NCI-H1417 (cell line): ENCODE measurements at places on chromosomes 11 and 22.
A peak's percentile ranks its signal among the peaks of the same experiment; 100 is the strongest.

DNA sequence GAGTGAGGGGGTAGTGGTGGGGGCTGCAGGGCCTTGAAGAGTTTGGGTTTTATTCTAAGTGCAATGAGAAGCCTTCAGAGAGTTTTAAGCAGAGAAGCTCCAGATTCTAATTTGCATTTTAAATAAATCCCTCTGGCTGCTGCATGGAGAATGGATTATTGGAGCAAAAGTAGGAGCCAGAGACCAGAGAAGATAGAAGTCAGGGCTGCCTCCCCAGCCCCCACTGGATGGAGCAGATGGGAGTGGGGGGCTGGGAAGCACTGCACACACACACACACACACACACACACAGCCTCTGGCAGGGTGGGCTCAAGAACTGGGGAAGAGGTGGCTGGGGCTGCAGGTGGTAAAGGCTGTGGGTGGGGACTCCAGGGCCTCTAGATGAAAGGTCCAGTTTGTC is 75.6 kb downstream of the TSPAN18 start:
- DNase-seq = no peak

GRCh38 chr11:23924226-23924625 is 572.6 kb upstream of the LUZP2 start:
- no peak for DNase-seq

DNA sequence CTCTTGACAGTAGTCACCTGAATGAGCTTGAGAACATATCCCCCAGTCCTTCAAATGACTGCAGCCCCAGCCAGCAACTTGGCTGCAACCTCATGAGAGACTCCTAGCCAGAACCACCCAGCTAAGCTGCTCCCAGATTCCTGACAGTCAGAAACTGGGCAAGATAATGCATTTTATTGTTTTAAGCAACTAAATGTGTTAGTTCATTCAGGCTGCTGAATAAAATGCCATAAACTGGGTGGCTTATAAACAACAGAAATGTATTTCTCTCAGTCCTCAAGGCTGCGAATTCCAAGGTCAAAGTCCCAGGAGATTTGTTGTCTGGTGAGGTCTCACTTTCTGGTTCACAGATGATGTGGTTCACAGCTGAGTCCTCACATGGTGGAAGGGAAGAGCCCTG is 5.8 kb upstream of the PAMR1 start:
- DNase-seq = no peak

DNA sequence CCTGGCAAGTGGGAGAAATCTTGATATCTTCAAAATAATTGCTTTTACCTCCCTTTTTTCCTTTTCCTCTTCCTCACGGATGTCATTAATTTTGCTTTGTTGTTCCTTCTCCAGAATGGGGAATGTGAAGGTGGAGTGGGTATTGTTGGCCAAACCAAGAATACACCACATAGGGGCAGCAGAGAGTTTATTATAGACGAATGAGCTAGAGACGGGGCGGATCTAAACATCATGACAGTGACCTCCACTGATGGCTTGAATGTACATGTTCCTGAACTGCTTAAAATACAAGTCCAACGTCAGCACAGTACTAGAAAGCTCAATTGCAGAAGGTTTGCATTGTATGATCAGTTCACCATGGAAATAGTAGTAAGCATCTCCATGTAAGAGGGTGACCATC is 122.3 kb upstream of the SNX19 start:
- no peak for DNase-seq

- no peak for DNase-seq
These were observed 119.1 kb downstream of the TBC1D22A start for GRCh38 chr22:46881373-46882118.

DNA sequence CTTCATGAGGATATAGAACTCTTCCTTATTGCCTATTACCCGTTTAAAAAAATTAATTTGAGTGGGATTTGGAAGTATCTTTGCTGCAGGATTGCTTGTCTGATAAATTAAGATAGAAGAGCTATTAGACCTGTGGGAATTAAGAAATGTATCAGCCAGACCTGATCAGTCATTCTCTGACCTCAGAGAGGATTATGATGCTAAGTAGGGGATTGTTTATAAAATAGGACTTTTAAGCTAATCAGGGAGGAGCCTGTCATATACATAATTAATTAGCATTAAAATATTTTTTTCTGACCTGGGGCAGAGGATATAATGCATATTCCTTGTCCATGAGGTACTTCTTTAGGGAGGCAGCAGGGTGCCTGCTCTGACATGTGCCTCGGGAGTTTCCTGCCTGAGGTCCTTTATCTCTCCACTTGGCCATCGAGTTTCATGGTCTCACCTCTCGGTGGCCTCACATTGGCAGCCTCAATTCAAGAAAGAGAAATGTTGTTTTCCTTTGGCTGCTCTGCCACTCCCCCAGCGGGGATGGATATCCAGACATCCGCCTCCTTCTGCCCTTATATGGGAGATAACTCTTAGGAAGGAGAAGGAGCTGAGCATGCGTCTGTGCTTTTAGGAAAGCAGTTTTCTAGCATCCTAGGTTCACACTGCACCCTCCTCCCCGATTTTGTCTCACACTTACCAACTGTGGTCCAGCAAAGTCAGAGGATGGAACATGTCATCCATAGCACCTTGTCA is 41.1 kb downstream of the DIXDC1 start:
- DNase-seq = peak; percentile 42

- DNase-seq = no peak
These were observed 21.1 kb upstream of the TMPRSS13 start for GRCh38 chr11:117950301-117950700.

GRCh38 chr11:113248702-113249490 is 65.5 kb upstream of the TTC12 start:
- DNase-seq = no peak

GRCh38 chr22:32444068-32444467 is 20.2 kb downstream of the BPIFC start:
- DNase-seq = peak; percentile 23

DNA sequence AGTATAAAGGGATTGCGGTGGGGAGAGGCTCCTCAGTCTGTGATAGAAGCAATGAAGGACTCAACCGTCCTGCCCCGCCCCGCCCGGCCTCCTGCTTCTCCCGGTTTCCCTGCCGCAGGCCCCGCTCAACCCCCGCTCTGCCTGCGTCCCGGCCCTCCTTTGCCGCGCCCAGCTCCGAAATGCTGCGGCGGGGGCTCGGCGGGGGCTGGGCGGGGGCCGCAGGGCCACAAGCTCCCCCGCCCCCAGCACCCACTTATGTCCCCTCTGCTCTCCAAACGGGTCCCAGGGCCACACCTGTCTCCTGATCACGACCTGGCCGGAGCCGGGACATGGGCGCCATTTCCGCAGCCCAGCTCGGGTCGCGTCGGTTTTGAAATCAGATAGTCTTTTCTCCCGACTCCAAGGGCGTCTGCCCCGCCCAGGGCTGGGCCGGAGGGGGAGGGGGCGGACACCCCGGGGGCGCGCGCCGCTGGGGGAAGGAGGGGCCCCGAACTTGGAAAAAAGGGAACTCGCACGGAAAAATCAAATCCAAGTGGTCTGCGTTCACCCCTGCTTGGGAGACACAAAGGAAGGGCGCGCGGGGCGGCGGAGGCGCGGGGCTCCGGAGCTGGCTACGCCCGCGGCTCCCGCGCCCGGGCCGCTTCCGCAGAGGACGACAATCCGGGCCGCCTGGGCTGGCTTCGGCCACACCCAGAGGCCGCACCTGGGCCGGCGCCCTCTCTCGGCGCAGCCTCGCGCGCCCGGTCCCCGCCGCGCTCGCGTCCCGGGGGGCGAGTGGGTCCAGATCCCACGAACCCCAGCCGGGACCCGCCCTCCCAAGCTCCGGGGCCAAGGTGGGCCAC is 70.6 kb upstream of the EP300 start:
- peak; percentile 77 for DNase-seq

- no peak for DNase-seq
These were observed 7.4 kb upstream of the VSIG10L2 start for GRCh38 chr11:125938418-125938817.

DNA sequence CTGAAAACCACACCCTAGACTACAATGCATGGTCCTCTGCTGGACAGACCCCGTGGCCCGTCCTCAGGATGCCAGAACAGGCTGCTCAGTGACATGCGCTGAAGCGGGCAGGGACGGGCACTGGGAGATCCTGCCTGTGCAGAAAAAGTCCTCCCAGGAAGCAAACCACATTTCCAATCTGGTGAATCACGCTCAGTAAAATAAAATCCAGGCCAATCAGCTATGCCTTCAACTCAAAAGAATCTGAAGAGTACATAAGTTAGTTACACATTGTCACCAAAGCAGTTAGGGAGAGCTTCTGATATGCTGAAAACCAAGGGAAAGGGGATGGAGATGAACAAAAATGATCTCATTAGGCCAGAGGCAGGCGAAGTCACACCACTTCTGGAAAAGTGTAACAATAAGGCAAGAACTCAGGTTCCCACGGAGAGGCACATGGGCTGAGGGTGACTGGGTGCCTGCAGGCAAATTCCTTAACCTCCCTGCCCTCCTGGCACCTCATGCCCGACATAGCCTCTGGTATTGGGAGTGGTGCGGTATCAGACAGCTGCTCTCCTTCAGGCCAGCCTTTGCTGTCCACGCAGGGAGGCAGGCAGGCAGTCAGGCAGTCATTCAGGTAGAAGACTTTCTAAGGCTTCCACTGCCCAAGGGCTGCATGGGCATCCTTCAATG is 66.4 kb downstream of the APOL5 start:
- no peak for DNase-seq

- DNase-seq = no peak
These were observed 307.7 kb downstream of the JRKL start for GRCh38 chr11:96697466-96697865.

- DNase-seq = peak; percentile 88
These were observed 111.2 kb upstream of the THY1 start for GRCh38 chr11:119533921-119534736.

GRCh38 chr11:128497061-128497775 is 90.1 kb downstream of the ETS1 start:
- no peak for DNase-seq

DNA sequence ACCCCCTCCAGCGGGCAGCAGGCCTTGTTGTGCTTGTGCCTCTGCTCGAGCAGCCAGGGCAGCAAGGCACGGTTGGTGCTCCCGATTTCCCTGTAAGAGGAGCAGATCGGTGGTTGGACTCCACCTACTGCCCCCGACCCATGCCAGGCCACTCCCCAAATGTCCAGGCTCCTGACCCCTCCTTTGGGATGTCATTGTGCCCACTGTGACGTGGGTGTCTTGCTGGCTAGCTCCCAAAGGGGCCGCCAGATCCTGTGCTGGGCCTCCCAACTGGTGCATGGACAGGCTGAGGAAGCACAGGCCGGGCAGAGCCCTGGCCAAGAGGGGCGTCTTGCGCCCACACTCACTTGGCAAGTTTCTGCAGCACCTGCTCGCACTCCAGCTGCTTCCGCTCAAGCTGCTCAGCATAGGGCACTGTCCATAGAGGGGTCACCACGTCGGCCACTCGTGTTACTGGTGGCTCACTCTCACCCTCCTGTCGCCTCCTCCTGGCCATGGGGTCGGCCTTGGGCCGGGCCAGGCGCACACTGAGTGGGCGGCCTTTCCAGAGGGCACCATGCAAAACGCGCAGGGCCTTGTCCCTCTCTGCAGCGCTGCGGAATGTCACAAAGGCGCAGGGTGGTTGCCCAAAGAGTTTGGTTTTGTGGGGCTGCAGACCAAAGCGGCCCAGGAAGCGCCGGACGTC is at the start of gene RANBP1:
Gene RANBP1 (plus strand): TSS at position 414 of the 685 bp plus-strand sequence. CDS start 81 bp downstream, at position 495.
- no peak for DNase-seq

DNA sequence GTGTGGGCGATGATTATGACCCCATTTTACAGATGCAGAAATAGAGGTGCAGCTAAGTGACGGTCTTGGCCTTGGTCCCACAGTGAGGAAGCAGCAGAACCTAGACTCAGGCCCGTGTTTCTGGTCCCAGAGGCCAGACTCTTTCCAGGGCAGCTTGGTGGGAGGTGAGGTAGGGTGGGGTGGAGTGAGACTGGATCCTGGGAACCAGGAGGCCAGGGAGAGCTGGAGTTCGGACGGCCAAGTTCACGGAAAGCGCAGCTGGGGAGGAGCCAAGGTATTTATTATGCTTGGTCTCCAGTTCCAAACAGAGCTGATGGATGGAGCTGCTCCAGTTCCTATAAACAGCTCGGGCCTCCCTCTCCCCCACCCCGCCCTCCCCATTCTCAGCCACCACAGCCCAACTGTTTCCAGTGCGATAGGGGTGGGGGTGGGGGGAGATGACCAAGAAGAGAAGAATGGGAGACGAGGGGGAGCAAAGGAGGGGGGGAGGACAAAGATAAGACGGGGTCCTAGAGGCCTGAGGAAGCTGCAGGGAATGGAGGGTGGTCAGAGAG is 16.2 kb downstream of the LRRC32 start:
- DNase-seq = no peak

DNA sequence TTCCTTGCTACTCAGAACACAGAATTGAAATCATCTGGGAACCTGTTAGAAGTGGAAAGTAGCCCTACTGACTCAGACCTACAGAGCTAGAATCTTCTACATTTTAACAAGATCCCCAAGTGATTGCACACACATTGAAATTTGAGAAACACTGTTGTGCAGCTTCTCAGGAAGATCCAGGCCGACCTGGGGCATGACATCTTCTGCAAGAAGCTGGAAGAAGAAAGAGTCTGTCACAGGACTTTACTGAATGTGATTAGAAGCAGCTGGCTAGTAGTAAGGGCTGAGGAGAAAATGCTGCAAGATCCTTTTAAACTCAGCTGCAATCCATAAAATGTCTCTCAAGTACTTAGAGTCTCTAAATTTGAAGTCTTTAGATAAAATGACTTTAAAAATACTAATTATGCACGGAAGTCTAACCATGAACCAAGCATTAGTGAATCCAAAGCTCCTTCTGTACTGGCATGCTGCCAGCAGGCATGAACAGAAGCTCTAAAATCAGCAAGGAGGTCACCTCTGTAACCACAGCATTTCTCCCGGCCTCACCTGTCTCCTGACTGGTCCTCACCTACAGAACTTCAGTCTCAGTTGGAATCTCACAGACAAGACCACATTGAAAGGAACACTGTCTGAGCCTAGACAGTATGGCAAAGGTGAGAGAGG is 85.0 kb downstream of the SERGEF start:
- peak; percentile 48 for DNase-seq

DNA sequence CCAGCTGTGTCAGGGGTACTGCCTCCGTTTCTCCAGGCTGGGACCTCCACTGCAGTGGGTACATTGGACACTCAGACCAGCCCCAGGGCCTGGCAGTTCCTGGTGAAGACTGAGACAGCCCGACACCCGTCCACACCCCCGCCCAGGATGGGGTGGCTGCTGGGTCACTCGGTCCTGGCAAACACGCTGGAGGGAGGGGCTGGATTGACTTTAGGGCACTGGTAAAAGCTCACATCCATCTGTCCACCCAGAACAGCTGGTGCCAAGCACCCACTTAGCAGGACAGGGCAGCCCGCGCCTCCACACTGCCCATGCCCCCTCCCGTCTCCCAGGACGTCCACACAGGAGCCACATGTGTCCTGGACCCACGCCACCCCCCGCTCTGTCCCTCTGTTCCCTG is 10.7 kb upstream of the TBX1 start:
- no peak for DNase-seq

DNA sequence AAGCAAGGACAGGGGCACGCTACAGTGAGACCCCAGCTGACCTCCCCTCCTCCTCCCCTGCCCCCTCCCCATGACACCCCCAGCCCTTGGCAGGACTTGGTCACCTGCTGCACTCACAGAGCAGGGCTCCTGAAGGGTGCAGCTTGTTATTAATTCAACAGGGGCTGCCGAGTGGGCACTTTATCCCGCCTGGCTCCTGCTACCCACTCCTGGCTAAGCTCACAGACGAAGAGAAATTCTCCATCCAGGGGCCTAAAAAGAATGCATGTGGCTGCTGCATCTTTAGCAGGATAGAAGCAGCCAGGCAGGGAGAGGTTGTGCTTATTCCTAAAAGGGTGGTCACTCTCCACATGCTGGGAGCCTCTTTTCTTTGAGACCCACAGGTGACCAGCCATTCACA is 40.3 kb downstream of the GALNT18 start:
- no peak for DNase-seq

- DNase-seq = no peak
These were observed 542.7 kb downstream of the BRD1 start for GRCh38 chr22:49284931-49285330.
